ENCODE measurements at places on chromosomes 1 and 21. TPM values are rescaled to one million over a fixed set of nuclear protein-coding genes. Genes with fewer than 3 reads are reported as not detected.
A peak's percentile ranks its signal among the peaks of the same experiment; 100 is the strongest.

FALEC gene
- not detected for total RNA-seq

C1orf116 gene
- 7.1 TPM for total RNA-seq

DNA sequence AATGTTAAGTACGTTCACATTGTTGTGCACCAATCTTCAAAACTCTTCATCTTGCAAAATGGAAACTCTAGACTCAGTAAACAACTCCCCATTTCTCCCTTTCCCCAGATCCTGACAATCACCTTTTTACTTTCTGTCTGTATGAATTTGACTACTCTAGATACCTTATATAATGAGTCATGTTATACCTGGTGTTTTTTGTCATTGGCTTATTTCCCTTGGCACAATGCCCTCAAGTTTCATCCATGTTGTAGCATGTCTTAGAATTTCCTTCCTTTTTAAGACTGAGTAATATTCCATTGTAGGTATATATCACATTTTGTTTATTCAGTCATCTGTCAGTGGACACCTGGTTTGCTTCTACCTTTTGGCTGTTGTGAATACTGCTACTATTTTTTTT, 399.5 kb downstream of the LMO4 start:
- no peaks in the 10 kb centered on the region for H3K27me3 ChIP-seq
- H3K36me3 ChIP-seq: no peaks in the 10 kb centered on the region
- no peaks in the 10 kb centered on the region for H3K4me1 ChIP-seq
- H3K27ac ChIP-seq: no peak overlapping the region

DNA sequence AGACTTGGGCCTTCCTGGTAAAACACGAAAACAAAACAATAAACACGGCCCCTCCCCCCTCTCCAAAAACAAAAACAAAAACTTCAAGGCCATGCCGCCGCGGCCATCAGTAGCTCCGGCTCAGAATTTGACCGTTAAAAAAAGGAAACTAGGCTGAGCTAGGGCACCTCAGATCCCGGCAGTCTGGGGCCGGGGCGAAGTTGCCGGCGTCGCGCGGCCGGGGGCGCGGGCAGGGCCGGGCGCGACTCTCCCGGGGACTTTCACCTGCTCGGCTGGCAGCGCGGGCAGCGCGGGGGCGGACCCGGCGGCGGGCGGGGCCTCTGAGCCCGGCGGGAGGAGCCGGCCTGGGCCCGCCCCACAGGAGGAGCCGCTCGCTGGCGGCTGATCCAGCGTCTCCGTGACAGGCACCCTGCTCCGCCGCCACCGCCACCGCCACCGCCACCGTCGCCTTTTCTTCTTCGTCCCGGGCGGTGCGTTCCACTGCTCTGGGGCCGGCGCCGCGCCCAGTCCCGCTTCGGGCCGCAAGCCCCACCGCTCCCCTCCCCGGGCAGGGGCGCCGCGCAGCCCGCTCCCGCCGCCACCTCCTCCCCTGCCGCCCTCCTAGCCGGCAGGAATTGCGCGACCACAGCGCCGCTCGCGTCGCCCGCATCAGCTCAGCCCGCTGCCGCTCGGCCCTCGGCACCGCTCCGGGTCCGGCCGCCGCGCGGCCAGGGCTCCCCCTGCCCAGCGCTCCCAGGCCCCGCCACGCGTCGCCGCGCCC, at the start of gene NOS1AP:
Gene NOS1AP, plus strand, starts transcription at position 358 of the 760 bp plus-strand sequence. CDS start 487 bp downstream, outside the sequence.
- no peaks in the 10 kb centered on the region for H3K36me3 ChIP-seq
- peak; percentile 85 for DNase-seq
- no peaks in the 10 kb centered on the region for H3K27me3 ChIP-seq
- no peak within 1 kb of the TSS for H3K27ac ChIP-seq
- H3K4me1 ChIP-seq: peaks cover 5% of the 10 kb centered on the region

- no peaks in the 10 kb centered on the region for H3K27me3 ChIP-seq
- H3K4me3 ChIP-seq: no peak overlapping the region
- no peaks in the 10 kb centered on the region for H3K4me1 ChIP-seq
- H3K27ac ChIP-seq: no peak overlapping the region
- no peak for DNase-seq
Observed at GRCh38 chr1:117466761-117467160, 99.5 kb downstream of the MAN1A2 start.

DNA sequence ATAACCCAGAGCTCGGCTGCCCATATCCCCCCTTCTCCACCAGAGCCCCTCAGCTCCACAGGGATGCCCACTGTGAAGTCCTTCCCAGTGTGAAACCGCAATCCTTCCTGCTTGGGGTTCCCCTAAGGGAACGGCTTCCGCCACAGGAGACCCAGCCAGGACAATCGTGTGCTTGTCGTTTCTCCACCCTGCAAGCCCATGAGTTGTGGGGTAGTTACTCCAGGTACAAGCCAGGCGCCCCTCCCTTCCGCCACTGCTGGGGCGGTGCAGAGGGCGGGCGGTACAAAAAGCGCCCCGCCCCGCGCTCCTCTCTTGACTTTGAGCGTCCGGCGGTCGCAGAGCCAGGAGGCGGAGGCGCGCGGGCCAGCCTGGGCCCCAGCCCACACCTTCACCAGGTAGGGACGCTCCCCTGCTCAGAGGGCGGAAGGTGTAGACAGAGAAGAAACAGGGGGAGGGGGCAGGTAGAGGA, at the start of gene TINAGL1:
Gene TINAGL1, plus strand, starts transcription at position 315 of the 469 bp plus-strand sequence. CDS start 634 bp downstream, outside the sequence.
- DNase-seq: peak; percentile 90
- peak within 1 kb of the TSS; percentile 14 for H3K4me3 ChIP-seq
- H3K36me3 ChIP-seq: no peaks in the 10 kb centered on the region
- H3K27me3 ChIP-seq: no peaks in the 10 kb centered on the region
- H3K4me1 ChIP-seq: peaks cover 77% of the 10 kb centered on the region

FOXD3 gene
- total RNA-seq: 0.24 TPM

DNA sequence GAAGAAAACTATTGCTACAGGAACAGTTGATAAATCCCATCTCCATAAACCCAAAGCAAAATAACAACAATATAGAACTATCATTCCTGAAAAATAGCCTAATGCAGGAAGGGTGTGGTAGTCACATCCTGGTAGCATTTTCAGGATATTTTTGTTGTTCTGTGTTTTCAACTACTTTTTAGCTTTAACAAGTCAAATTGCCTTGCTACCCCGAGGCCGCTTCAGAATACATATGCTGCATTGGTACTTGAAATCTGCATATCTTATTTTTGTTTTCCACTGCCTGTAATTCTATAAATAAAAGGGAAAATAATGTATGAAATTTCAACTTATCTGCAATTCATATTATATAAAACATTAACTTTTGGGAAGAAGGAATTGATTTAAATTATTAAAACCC, 36.8 kb upstream of the SYT14 start:
- DNase-seq: no peak
- no peak overlapping the region for H3K27ac ChIP-seq
- peaks cover 7% of the 10 kb centered on the region for H3K4me1 ChIP-seq
- no peak overlapping the region for H3K4me3 ChIP-seq
- H3K36me3 ChIP-seq: no peaks in the 10 kb centered on the region

DNA sequence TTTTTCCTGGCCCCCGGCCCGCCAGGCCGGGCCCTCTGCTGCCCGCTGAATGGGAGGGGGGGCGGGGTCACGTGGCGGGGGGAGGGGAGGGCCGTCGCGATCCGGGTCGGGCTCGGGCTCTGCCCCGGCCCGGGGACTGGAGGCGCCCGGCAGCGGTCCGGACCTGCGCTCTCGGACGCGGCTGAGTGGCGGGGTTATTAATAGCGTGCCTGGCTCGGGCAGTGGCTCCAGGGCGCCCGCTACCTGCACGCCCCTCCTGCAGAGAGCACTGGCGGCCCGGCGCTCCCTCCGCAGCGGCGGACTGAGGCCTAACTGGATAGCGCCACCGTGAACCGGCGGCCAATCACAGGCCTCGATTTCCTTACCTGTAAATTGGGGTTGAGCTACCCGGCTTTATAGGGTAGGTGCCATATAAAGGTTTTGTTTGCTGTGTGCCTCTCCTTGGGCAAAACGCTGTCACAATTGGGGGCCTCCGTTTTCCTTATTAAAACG, 28.1 kb downstream of the AHDC1 start:
- peaks cover 91% of the 10 kb centered on the region for H3K4me1 ChIP-seq
- no peaks in the 10 kb centered on the region for H3K36me3 ChIP-seq
- peak; percentile 95 for DNase-seq
- H3K4me3 ChIP-seq: no peak overlapping the region
- H3K27ac ChIP-seq: peak overlapping the region; percentile 98

GRCh38 chr1:156821801-156822200, 5.2 kb upstream of the SH2D2A start:
- H3K27me3 ChIP-seq: no peaks in the 10 kb centered on the region
- no peak overlapping the region for H3K4me3 ChIP-seq
- no peak for DNase-seq
- H3K36me3 ChIP-seq: no peaks in the 10 kb centered on the region
- no peaks in the 10 kb centered on the region for H3K4me1 ChIP-seq

DNA sequence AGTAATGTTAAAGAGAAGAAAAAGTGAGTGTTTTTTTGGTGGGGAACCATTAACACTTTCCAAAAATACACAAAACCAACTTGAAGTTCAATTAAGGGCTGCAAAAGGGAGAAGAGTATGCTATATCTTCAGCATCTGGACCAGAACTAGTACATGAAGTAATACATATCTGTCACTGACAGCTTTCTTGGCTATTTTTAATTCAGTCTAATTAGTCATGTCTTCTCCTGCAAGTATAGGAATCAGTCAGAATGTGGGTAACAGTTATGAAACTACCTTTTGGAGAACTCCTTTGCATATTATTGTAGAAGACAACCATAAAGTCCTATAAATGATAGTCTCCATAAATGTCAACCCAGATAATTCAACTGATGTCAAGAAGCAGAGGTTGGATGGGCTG, 901.2 kb downstream of the TTLL7 start:
- H3K4me1 ChIP-seq: no peaks in the 10 kb centered on the region
- no peak overlapping the region for H3K27ac ChIP-seq
- no peaks in the 10 kb centered on the region for H3K27me3 ChIP-seq
- H3K4me3 ChIP-seq: no peak overlapping the region
- H3K36me3 ChIP-seq: no peaks in the 10 kb centered on the region

OR6K3 gene
- total RNA-seq: not detected

PYGO2 gene
- 28.6 TPM for total RNA-seq

MYOM3 gene
- 0.11 TPM for total RNA-seq

DNA sequence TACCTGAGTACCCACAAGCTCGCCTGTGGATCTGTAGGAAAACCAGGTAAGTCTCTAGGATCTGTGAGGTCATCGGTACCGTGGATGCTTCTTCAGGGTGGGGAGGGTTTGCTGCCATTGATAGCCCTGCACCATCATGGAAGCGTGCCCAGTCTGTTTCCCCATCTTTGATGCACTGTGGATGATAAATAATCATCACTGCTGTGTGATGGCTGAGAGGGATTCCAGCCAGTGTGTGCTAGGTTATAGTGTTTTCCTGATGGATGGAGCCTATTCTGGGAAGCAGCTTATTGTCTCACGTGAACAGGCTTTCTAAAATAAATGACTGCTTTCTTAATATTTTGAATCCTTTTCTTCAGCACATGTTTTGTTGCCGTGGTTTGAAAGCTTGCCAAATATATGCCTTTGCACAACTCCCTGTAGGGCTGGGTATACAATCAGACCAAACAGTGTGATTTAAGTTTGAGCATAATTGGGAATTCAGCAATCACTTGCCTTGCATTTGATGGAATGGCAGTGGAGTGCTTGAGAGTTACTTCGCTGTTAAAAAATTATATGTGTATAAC, 113.8 kb downstream of the CAMTA1 start:
- H3K27ac ChIP-seq: no peak overlapping the region
- no peak overlapping the region for H3K4me3 ChIP-seq
- no peaks in the 10 kb centered on the region for H3K36me3 ChIP-seq
- H3K4me1 ChIP-seq: no peaks in the 10 kb centered on the region
- no peaks in the 10 kb centered on the region for H3K27me3 ChIP-seq
- DNase-seq: no peak

DNA sequence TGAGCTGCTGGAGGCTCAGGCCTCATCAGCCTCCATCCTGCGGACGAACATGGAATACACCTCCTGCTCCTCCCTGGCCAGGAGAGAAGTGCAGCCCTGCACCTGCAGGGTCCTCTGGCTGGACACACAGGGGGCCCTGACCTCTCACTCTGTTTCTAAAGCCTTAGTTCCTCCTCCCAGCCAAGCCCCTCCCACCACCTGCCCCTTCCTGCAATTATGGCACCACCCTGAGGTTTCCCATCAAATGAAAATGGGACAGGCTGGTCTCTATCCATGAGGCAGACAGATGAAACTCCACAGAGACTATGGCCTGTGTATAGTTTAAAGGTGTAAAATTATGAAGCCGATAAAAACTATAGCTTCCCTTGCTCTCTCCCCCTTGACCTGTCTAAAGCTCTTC, 42.6 kb downstream of the CACNA1S start:
- no peak overlapping the region for H3K27ac ChIP-seq
- H3K36me3 ChIP-seq: no peaks in the 10 kb centered on the region
- H3K27me3 ChIP-seq: no peaks in the 10 kb centered on the region
- no peaks in the 10 kb centered on the region for H3K4me1 ChIP-seq

CD1E gene
- not detected for total RNA-seq

TPM3 gene
- 279 TPM for total RNA-seq

- H3K27me3 ChIP-seq: no peaks in the 10 kb centered on the region
- no peaks in the 10 kb centered on the region for H3K4me1 ChIP-seq
- no peak for DNase-seq
- H3K36me3 ChIP-seq: no peaks in the 10 kb centered on the region
- H3K27ac ChIP-seq: no peak overlapping the region
Observed at GRCh38 chr1:105072446-105072845, 1322.7 kb downstream of the AMY1C start.

PRDM16 gene
- total RNA-seq: 54.3 TPM

DNA sequence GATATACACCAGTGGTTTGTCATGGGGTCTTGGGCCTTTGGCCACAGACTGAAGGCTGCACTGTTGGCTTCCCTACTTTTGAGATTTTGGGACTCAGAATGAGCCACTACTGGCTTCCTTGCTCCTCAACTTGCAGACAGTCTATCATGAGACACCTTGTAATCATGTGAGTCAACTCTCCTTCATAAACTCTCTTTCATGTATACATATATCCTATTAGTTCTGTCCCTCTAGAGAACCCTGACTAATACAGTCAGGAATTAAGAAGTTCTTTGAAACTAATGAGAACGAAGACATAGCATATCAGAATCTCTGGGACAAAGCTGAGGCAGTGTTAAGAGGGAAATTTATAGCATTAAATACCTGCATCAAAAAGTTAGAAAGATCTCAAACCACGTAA, 110.8 kb downstream of the SLC5A9 start:
- DNase-seq: no peak
- H3K36me3 ChIP-seq: no peaks in the 10 kb centered on the region
- H3K4me1 ChIP-seq: no peaks in the 10 kb centered on the region
- H3K4me3 ChIP-seq: no peak overlapping the region
- H3K27ac ChIP-seq: no peak overlapping the region

- DNase-seq: no peak
- H3K4me1 ChIP-seq: no peaks in the 10 kb centered on the region
- no peak overlapping the region for H3K27ac ChIP-seq
- no peaks in the 10 kb centered on the region for H3K36me3 ChIP-seq
- no peak overlapping the region for H3K4me3 ChIP-seq
Observed at GRCh38 chr1:30322859-30323257, 400.5 kb downstream of the MATN1 start.

SH2D2A gene
- 1.5 TPM for total RNA-seq

RIIAD1 gene
- total RNA-seq: not detected

GRCh38 chr1:18073066-18073642, 34.4 kb upstream of the IGSF21 start:
- no peaks in the 10 kb centered on the region for H3K27me3 ChIP-seq
- H3K36me3 ChIP-seq: no peaks in the 10 kb centered on the region
- no peaks in the 10 kb centered on the region for H3K4me1 ChIP-seq
- DNase-seq: no peak

- no peak overlapping the region for H3K4me3 ChIP-seq
- peak overlapping the region; percentile 74 for H3K27ac ChIP-seq
- H3K27me3 ChIP-seq: no peaks in the 10 kb centered on the region
- DNase-seq: no peak
- no peaks in the 10 kb centered on the region for H3K36me3 ChIP-seq
Observed at GRCh38 chr1:150553392-150554085, 4.3 kb downstream of the ADAMTSL4 start.

Measured in thyroid gland (tissue), 4 donors.